ACHN (cell line): ENCODE measurements at places on chromosomes 16 and 17.

DNA sequence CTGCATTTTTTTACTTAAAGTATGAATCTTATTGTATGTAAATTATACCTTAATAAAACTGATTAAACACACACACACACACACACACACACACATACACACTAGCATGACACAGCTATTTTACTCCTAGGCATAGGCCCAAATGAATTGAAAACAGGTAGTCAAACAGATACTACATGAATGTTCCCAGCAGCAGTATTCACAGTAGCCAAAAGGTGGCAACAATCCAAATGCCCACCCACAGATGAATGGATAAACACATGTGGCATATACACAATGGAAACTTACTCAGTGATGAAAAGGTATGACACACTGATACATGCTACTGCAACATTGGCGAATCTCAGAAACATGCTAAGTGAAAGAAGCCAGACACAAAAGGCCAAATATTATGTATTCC lies 223.5 kb downstream of the CYB561 start:
- no peak for DNase-seq

GRCh38 chr17:64337676-64338075 lies 53.0 kb downstream of the PECAM1 start:
- no peak for DNase-seq

GRCh38 chr17:73797594-73798110 lies 153.4 kb upstream of the SDK2 start:
- no peak for DNase-seq

GRCh38 chr16:66426112-66427035 lies 721 bp upstream of the BEAN1 start:
- no peak for DNase-seq

DNA sequence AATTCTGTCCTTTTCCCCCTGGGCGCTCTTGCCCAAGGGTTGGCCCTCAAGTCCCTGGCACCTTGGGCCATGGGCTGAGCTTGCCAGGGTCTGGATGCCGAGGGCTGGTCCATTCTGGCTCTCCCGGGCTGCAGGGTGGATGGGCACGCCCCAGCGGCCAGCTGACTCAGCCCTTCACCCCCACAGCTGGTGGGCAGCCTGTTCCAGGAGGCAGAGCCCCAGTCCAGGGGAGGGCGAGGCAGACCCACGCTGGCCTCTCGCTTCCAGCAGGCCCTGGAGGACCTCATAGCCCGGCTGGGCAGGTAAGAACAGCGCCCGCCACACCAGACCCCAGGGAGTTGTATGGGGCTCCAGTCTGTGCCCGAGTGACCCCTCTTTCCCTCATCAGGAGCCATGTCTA lies 15.0 kb downstream of the MYO15B start:
- DNase-seq, result peak; percentile 63

- DNase-seq, result no peak
Observed at GRCh38 chr17:81995463-81996231, 18.2 kb downstream of the ASPSCR1 start.

DNA sequence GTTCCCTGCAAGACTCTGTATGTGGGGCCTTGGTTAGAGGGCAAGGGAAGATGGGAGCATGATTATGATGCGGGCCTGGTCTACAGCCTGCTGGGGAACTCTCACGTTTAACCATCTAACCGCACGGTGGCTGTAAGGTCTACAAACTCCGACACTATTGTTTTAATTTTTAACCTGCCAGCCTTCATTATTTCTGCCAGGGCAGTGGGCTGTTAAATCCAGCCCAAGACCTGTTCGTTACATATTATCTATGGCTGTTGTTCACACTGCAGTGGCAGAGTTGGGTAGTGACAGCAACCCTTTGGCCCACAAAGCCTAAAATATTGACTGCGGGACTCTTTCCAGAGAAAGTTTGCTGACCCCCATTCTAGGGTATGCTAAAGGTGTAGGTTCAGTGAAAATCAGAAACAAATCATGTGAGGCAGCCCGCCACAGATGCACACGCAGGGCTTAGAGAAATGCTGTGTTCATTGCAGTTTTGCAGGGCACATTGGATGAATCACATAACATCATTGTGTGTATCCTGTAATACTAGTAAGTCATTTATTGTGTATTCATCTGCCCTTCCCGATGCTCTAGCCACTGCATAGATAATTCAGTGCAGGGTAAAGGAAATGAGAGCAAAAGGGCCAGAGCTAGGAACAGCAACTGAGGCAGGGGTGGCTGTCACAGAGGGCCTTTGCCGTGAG lies 14.3 kb downstream of the SNX29 start:
- DNase-seq, result peak; percentile 97

DNA sequence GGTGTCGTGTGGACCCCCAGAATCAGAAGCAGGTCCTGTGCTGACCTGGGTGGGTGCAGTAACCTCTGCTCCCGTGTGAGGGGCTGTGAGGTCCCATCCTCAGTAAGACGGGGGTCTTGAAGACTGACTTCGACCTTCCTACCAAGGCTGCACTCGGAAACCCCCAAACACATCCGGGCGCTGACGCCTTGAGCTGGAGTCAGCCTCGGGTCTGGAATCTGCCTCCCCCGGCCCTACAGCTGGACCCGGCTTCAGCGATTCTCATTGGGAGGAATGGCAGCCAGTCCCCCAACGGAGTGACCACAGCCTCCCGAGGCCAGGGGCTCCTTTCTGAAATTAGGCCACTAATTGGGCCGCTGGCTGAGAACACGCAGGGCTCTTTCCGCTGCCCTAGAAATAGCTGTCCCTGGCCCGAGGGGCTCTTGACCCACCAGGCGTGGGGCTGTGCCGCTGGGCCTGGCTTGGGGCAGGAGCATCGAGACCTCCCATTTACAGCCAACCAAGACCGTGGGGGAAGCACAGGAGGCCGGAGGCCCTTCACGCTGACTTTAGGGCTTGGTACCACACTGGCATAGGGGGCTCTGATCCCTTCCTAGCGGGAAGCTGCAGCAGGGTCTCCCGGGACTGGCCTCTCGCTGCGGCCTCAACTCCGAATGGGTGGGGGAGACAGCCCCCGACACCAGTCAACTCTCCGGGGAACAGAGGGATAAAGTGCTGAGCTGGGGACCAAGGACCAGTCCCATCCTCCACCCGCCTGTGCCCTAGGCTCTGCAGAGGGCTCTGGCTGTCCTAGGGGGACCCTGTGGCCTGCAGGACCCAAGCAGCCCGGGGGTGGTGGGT lies 2.6 kb upstream of the GNG13 start:
- DNase-seq, result no peak

- no peak for DNase-seq
Observed at GRCh38 chr16:6548507-6548906, 784.1 kb upstream of the RBFOX1 start.

DNA sequence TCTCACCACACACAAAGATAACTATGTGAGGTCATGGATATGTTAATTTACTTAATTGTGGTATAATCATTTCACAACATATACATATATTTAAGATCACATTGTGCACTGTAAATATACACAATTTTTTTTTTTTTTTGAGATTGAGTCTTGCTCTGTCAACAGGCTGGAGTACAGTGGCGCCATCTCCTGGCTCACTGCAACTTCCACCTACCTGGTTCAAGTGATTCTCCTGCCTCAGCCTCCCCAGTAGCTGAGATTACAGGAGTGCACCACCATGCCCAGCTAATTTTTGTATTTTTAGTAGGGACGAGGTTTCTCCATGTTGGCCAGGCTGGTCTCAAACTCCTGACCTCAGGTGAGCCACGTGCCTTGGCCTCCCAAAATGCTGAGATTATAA lies 11.5 kb upstream of the PRSS54 start:
- peak; percentile 30 for DNase-seq

- no peak for DNase-seq
Observed at GRCh38 chr17:41540921-41541625, 13.0 kb upstream of the KRT19 start.

DNA sequence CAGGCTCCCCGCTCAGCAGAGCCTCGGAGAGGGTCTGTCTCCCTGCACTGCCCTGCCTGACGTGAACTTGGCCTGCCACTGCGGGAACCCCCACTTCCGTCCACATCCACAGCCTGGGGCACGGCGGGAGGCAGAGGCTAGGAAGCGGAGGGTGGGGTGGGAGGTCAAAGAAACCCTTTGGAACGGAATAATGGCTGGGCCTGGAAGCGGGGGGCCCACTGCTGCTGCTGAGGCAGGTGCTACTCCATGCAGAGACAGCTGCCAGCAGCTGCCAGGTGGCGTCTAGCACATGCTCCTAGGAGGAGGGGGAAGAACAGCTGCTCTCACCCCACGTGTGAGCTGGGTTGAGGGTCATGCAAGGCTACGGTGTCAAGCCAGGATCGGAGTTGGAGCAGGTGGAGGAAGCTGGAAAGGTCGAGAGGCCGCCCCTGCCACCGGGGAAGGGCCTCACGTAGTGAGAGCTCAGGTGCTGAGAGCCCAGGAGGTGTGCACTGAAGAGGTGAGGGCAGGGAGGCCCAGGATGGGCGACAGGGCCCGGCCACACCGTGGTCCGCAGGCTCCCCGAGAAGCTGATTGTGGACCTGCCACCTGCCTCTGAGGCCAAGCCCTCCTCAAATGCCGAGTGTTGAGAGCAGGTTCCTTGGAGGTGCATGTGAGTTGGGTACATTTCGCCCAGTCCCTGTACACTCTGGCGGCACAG lies 9.8 kb downstream of the FSCN2 start:
- no peak for DNase-seq

GRCh38 chr17:50638606-50638965 lies 3.9 kb downstream of the ABCC3 start:
- DNase-seq, result peak; percentile 80

DNA sequence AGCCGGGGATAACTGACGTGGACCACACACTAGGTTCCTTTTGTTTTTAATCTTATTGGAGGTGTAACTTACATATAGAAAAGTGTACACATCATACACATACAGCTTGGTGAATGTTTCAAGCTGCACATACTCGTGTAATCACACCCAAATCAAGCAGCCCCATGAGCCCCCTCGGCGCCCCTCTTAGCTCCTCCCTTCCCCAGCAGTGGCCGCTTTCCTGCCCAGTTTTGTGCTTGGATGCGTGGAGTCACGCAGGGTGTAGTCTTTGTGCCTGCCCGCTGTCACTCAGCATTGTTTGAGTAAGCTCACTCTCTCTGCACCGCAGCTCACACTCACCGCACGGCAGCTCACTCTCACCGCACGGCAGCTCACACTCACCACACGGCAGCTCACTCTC lies 151.7 kb upstream of the CHMP6 start:
- no peak for DNase-seq

GRCh38 chr17:15175356-15175755 lies 89.8 kb downstream of the PMP22 start:
- no peak for DNase-seq

DNA sequence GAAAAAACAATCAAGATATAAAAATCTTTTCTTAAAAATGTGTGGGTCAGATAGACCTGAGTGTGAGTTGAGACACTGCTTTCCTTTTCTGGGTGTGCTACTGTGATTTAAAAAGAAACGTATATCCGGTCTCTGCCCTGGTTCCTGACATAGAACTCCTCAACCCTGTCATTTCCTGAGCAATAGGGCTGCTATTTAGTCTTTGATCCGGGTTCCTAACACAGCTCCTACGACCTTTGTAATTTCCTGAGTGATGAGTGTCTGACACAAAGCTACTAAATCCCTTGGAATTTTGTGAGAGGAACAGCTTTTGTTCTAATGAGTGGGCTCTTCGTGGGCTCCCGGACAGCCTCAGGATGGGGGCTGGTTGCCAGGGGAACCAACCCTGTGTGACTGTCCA lies 93.9 kb upstream of the FA2H start:
- DNase-seq, result no peak
